Retina (tissue), 1 donor: ENCODE measurements at places on chromosomes 2 and 18.

DNA sequence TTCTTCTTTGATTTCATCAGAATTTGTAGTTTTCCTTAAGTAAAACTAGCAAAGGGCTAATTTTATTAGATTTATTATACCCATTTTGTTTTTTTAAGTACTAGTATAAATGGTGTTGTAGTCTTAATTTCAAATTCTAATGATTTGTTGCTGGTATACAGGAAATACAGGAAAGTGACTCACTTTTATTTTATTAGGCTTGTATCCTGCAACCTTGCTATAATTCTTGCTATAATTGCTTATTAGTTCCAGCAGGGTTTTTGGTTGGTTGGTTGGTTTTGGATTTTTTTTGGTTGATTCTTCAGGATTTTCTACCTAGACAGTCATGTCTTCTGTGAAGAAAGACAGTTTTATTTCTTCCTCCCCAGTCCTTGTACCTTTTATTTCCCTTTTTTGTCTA is 110.6 kb upstream of the IL1R2 start:
- no peak for DNase-seq

DNA sequence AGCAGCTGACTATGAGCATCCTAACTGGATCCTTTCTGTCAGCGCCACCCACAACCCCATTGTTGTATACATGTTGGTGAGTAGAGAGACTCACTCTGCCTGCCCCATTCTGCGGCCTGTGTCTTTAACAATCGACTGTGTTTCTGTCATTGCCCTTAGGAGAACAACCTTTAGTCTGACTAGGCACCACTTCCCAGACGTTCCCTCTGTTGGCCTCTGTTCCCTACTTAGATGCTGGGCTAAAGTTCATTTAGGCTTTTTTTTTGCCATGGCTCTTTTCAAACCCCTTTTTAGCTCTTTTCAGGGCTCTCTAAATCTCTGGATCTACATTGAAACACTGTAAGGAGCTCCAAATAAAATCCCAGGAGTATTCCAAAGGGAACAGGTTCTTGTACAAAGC is 20.5 kb upstream of the ACAA2 start:
- DNase-seq: no peak

- no peak for DNase-seq
Observed at GRCh38 chr2:181846399-181847197, 44.9 kb upstream of the ITPRID2 start.

GRCh38 chr2:14944562-14945346 is 312.2 kb downstream of the LRATD1 start:
- no peak for DNase-seq

- DNase-seq: peak; percentile 5
Observed at GRCh38 chr2:20675701-20676352, 8.9 kb downstream of the GDF7 start.
